ENCODE measurements at places on chromosomes 1 and 21. TPM values are rescaled to one million over a fixed set of nuclear protein-coding genes. Genes with fewer than 3 reads are reported as not detected.

GRCh38 chr1:6486433-6487011 is 4.9 kb downstream of the PLEKHG5 start:
- peak; percentile 74 for DNase-seq

- DNase-seq: peak; percentile 90
Measured at GRCh38 chr1:243850202-243850451, at the start of gene AKT3. AKT3 (minus strand) TSS chr1:243850243; CDS start chr1:243843170, 7,073 bp downstream.

GRCh38 chr1:218433744-218434143 is 88.6 kb downstream of the TGFB2 start:
- DNase-seq: peak; percentile 7

The PEAR1 gene
- 3.5 TPM for total RNA-seq

- no peak for DNase-seq
Measured at GRCh38 chr1:9626201-9626608, 25.3 kb upstream of the PIK3CD start.

The FCGR3A gene
- 5.6 TPM for total RNA-seq

DNA sequence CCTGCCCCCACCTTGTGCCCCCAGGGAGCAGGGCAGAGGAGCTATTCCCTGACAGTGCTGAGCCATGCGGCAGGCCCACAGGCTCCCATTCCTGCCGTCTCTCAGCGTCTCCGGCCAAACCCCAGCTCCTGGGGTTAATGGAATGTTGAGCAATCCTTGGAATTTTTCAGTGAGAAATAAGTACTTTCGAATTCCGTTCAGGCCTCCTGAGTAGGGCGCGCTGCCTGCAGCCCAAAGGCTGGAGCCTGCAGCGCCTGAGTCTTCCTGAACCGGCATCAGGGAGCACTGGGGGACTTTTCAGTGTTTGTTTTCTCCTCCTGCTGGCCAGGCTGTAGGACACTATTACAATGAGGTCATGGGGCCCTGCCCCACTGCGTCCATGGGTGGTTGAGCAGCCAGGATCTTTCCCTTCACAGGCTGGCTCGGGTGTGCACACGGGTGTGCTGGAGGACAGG is 33.3 kb upstream of the CSF1 start:
- peak; percentile 40 for DNase-seq

The TMEM200B gene
- total RNA-seq: 19.3 TPM

DNA sequence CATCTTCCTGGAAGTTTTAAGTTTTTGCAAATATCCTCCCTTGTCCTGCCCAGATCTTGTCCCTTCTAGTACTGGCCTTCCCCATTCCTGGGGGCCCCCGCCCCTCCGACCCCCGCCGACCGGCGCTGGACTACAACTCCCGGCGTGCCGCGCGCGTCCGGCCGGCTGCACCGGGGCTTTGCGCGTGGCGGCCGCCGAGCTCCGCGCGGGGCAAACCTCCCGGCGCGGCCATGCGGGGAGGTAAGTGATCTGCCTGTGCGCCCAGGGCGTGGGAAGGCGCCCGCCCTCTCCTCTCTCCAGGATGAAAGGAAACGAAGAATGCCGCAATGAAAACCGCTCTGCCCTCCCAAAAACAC is 3.2 kb upstream of the SAMD13 start:
- peak; percentile 81 for DNase-seq

- no peak for DNase-seq
Measured at GRCh38 chr21:16573578-16573977, 843.8 kb downstream of the USP25 start.

- DNase-seq: no peak
Measured at GRCh38 chr1:163046071-163046470, 23.1 kb upstream of the RGS4 start.

DNA sequence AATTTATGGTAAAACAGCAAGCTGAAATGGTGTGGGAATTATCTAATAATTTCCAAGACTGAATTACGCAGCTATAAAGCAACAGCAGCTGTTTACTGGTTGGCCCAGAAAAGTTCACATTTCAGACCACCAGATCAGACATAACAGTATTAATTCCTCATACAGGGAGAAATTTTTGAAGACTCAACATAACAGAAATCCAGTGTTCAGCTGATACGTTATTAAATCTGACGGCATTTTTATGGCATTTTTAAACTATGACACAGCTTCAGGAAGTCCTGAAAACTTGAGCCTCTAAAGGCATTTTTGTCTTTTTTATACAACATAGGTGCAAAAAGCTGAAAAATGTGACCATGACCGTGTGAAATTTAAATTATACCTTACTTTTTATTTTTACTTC is 91.2 kb downstream of the APP start:
- no peak for DNase-seq

- no peak for DNase-seq
Measured at GRCh38 chr1:245772325-245772724, 617.5 kb downstream of the KIF26B start.

GRCh38 chr1:194624833-194625232 is 1438.4 kb upstream of the B3GALT2 start:
- no peak for DNase-seq

The SLC30A2 gene
- total RNA-seq: not detected

- DNase-seq: no peak
Measured at GRCh38 chr1:28044399-28044798, 44.0 kb downstream of the EYA3 start.

- DNase-seq: no peak
Measured at GRCh38 chr1:4131734-4132133, 231.7 kb upstream of the C1orf174 start.

DNA sequence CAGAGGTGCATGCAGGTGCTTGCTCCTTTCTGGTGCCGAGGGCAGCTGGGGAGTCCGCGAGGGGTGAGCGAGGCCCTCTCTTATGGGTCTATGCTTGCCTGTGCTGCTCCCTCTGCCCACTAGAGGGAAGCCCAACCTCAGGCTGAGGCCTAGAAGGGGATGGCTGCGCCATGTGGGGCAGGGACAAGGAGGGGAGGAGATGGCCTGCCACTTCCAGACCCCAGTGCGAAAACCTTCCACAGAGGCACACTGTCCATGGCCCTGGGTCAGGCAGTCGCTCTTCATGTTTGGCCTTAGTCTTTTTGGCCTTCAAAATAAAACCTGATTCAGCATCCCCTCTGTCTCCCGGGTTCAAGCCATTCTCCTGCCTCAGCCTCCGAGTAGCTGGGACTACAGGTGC is 14.0 kb downstream of the RHBG start:
- peak; percentile 92 for DNase-seq

The FLG2 gene
- total RNA-seq: not detected

- no peak for DNase-seq
Measured at GRCh38 chr1:205669341-205670149, 10.8 kb downstream of the SLC45A3 start.

The GUCA2B gene
- total RNA-seq: not detected

The FNDC10 gene
- total RNA-seq: 6.0 TPM

DNA sequence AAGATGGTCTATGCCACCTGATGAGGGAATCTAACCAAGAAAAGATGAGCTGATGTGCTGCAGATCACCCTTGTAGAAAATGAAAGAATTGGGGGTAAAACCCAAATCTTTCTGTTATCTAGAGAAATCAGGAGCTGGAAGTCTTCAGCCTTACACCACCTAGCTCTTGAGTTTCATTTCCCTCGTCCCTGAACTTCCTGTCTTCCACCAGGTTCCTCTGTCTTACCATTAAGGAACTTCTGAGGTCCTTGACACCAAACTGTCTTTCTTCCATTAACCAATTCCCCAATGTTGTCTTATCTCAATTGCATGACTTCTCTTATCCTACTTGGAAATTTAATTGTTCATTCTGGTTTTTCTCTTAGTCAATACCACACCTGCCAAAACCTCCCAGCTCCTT is 31.5 kb downstream of the LPAR3 start:
- no peak for DNase-seq

- DNase-seq: no peak
Measured at GRCh38 chr1:179798864-179799516, 55.9 kb downstream of the FAM163A start.

- no peak for DNase-seq
Measured at GRCh38 chr1:228087771-228088251, 5.3 kb downstream of the ARF1 start.

DNA sequence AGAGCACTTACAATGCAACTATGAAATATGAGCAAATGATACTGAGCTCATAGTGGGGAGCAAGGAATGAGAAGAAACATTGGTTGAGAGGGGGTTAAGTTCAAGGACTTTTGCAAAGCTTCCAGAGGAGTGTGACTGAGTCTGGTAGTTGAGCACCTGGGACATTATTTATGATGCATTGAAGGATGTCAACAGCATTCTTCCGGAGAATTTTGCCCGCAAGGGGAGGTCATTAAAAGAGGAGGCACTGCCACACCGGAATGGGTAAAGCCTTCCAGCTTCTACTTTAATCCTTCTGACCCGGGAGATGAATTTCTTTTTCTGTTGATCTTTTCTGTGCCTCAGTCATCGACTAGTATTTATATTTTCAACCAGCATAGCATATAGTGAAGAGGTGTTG is 208.4 kb upstream of the CAMK1G start:
- DNase-seq: no peak

DNA sequence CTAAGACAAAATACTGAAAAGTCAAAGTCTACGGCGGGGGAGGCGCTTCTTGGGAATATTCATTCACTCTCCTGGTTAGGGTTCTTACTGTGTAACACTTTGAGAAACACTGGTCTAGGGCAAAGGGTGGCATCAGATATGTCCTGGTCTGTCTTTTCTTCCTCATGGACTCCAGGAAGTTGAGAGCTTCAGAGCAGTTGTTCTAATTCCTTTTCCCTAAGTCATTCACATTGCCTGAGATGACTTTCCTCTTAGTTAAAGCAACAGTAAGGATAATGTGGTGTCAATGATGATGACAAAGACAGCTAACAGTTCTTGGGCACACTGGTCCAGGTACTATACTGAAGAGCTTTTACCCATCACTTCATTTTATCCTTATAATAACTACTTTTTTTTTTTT is 27.0 kb downstream of the FGGY start:
- DNase-seq: no peak

The RWDD3 gene
- 19.7 TPM for total RNA-seq

GRCh38 chr1:214397497-214397896 is 116.5 kb downstream of the SMYD2 start:
- no peak for DNase-seq

DNA sequence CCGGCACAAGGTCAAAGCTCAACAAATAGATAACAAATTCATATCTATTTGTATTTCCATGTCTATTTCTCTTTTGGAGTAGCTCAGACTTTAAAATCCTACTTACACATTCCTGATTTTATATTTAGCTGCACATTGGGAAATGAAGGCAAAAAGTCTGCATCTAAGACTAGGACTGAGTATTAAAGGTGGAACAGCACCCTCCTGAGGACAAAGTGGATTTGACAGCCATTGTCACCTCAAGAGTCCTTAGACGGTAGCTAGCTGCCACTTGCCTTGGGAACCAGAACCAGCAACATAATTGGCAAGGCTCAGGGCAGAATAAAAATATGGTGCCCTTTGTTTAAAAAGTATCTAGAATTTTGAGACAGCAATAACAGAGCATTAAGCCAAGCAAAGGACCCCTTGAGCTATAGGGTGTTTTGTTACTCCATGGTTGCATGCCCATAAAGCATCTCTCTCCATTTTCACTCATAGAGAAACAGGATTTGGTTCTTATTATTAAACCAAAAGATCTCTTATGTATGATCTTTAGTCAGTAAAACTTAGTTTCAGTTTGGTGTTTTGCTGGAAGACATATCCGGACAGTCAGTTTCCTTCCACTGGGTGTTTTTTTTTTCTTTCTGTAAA is 30.0 kb upstream of the SGIP1 start:
- DNase-seq: peak; percentile 30

DNA sequence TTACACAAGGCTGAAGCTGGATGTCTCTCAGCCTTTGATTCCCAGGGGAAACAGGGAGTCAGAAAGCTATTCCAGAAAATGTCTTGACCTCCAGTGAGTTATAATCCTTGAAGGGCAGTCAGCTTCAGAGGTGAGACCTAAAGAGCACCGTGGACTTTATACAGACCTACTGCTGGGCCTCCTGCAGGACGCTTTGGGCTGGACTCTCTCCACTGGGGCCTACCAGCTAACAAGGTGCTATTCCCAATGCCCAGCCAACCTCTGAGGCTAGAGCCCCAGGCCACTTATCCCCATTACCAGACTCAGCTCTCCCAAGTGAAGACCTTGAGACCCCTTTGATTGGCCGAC is 6.6 kb downstream of the SETD4 start:
- no peak for DNase-seq

DNA sequence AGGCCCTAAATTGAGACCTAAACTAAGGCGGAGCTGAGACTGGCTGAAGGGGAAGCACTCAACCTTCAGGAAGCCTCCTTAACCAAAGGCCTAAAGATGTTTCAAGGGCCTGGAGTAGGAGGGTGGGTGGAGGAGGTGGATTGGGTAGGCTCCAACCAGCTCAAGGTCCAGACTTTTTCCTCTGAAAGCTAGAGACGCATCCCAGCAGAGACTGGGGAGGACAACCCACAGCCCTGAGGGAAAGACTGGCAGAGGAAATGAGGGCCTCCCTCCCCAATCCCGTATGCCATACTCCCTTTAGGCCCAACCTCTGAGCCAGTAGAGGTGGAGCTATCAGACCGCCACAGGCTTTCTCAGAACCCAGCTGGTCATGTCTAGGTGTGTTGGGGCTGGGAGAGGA is 1.1 kb downstream of the ECM1 start:
- no peak for DNase-seq

DNA sequence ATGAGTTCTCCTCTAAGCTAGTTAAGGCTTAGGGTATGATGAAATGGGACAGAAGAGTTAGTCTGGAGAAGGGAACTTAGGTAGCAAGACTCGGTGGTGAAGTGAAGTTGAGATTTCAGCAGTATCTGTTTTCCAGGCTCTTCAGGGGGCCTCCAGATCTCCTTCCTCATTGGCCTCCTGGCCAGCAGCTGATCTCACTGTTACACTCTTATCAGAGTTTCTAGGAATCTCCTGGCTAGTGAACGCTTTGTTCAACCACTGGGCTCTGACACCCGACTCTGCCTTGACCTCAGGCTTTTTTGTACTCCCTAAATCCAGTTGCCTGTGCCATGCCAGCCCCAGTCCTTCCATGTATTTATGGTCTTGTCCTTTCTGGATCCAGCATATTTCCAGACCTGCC is 311.0 kb downstream of the ASTN1 start:
- no peak for DNase-seq

DNA sequence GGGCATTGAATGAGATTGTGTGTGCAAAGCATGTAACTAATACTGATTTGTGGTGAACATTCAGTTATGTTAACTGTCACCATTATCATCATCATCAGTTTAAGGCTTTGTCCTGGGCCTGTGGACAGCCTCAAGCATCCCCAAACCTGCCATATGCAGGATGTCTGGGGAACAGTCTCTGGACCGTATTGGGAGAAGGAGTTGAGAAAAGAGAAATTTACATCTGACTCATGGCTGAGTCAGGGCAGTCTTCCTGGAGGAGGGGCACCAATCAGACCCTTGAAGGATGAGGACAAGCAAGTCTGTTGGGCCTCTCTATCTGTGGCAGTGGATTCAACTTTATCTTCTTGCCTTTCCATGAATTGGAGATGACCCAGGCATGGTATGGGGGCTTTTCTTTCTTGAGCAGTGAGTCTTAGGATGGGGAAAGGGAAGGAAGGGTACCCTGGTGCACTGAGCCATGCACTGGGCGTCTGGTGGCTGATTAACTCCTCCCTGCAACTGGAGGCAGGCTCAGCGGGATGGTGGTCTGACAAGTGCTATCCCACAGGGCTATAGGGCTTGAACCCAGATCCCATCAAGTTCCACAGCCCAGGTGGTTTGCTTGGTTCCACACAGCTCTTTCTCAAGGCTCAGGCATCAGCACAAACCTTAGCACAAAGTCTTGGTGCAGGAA is 2.9 kb downstream of the PADI3 start:
- DNase-seq: no peak

- DNase-seq: peak; percentile 50
Measured at GRCh38 chr1:44237721-44238457, 24.6 kb downstream of the DMAP1 start.

GRCh38 chr1:57341721-57342120 is 82.1 kb downstream of the DAB1 start:
- no peak for DNase-seq

- DNase-seq: no peak
Measured at GRCh38 chr1:65163201-65163805, 15.3 kb downstream of the AK4 start.
